Frontal cortex (tissue), 4 donors: ENCODE measurements at places on chromosomes 3 and 15.

- no peak for DNase-seq
Observed at GRCh38 chr3:32449691-32450090, 53.0 kb downstream of the CMTM6 start.

DNA sequence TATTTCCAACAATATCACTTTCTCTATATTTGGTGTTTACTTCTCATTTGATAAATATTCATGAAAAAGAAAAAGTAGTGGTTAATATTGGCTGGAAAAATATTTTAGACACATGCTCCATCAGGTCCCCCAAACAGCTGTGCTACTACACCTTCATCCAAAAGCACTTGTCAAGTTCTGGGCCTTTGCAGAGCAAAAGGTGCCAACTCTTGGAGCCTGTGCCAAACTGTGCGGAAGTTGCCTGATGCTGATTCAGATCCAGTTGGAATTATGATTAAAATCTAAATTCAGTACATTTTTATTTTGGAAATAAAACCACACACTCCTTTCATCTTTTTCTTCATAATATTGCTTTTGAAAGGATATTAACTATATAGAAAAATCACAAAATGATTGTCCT is 1497.4 kb upstream of the CADM2 start:
- DNase-seq = no peak

DNA sequence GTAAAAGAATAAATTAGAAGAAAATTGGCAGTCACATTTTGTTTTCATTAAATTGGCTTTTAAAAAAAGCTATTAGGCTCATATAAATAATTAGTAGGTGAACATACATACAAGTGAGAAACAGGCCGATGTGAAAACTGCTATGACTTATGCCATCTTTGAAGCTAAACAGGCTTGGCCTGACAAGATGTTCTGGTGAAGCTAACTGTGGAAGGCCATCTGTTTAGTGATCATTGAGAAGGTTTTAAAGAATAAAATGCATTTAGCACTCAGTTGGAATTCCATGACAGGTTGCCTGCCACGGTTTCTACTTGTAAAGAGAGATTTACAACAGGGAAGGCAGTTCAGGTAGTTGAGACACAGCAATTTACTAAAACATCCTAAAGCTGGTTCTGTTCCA is 264.0 kb upstream of the AGTR1 start:
- DNase-seq = no peak

DNA sequence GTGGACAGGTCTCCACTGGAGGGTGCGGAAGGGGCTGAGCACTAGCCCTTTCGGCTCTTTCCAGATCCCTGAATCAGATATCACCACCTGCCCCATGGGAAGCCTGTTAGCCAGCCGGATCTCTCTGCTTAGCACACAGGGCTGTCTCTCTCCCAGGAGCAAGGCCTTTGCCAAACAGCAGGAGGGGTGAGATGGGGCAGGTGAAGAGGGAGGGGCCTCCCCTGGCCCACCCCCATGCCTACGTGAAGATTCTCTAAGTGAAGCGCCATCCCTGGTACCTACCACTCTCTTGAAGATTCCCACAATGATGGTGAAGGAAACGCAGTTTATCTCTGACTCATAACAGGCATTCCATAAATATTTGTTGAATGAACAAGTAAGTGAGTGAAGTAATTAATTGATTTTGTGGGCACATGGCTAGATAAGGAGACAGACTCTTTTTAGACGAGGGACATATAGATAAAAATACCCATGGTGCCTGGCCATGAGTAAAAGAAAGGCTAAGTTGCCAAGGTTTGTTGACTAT is 19.6 kb upstream of the HCN4 start:
- no peak for DNase-seq

GRCh38 chr3:29695643-29696198 is 414.9 kb downstream of the RBMS3 start:
- no peak for DNase-seq

GRCh38 chr3:119019767-119020518 is 14.7 kb downstream of the IGSF11 start:
- no peak for DNase-seq

DNA sequence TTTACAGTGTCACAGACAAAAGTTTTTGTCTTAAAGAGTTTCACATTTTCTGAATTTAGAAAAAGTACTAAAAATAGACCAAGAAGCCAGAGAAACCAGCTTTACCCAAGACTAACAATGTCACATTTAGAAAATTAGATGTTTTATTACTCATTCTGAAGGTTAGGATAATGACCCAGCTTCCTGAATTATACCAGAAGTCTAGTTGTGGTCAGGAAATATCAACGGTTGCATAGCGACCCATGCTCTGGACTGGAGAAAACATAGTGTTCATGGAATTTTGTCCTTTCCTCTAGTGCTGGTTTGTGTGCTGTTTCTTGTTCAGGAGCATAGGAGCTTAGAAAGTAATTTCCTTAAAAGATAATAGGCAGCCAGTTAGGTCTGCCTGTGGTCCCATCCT is 59.0 kb downstream of the DPPA2 start:
- no peak for DNase-seq

- no peak for DNase-seq
Observed at GRCh38 chr15:85302271-85302670, 78.1 kb upstream of the AKAP13 start.
